ENCODE measurements at places on chromosomes 4 and X. TPM values are rescaled to one million over a fixed set of nuclear protein-coding genes. Genes with fewer than 3 reads are reported as not detected.

The NUDT6 gene
- total RNA-seq = 4.0 TPM

The TSPYL2 gene
- 10.2 TPM for total RNA-seq

The NLGN4X gene
- 40.9 TPM for total RNA-seq

The EDA gene
- total RNA-seq = 1.7 TPM

GRCh38 chrX:105263801-105264200 lies 43.3 kb upstream of the TEX13A start:
- no peaks in the 10 kb centered on the region for H3K4me1 ChIP-seq
- no peaks in the 10 kb centered on the region for H3K36me3 ChIP-seq
- DNase-seq = no peak
- H3K4me3 ChIP-seq = no peak overlapping the region
- no peaks in the 10 kb centered on the region for H3K27me3 ChIP-seq
